ENCODE measurements at places on chromosomes 7 and 10.

DNA sequence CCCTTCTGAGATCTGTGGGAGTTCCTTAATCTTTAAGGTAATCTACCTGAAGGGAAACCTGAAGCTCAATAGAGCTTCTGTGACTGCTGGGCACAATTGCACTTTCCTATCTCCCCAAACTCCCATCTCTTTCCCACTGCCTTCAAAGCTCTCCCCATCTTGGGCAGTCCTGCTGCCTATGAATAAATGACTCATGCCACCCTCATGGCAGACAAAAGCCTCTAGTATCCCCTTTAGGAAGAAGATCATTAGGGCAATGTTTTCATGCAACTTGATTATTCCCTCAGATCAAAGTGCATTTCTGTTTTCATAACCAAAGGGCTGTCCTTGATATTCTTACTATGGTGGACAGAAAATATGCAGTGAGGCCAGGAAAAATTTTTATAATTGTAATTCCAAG, 704.9 kb upstream of the LRRN3 start:
- no peak for DNase-seq

DNA sequence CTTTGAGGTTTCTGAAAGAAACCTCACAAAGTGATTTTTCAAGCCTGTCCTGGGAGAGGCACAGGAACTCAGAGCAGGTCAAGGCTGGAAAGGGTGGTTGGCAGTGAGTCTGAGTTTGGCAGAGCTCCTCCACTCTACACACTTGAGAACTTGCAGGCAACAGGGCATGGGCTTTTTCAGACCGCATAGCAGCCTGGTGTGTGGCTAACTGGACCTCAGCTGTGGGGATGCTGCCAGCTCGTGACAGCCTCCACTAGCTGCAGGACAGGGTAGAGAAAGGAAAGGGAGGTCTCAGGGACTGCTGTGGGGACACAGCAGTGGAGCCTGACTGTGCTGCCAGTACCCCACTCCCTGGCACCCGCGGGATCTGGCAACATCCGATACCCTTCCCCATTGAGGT, 2.6 kb downstream of the CDHR1 start:
- DNase-seq, result no peak

DNA sequence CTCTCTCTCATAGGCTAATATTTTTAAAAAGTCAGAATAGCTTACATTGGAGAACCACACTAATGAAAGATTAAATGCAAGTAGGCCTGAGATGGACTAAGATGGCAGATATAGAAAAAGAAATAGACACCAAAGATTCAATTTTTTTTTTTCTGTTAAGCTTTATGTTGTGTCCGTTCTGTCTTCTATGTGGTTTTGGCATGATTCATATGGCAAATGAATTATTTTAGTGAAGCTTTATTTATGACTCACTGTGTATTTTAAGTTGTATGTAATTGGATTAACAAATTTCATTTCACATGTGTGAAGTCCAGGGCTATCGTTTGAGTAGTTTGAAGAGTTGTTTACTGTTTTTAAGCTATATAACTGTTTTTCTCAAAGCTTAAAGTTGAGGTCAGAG, 214.8 kb downstream of the CAMK1D start:
- DNase-seq, result no peak

DNA sequence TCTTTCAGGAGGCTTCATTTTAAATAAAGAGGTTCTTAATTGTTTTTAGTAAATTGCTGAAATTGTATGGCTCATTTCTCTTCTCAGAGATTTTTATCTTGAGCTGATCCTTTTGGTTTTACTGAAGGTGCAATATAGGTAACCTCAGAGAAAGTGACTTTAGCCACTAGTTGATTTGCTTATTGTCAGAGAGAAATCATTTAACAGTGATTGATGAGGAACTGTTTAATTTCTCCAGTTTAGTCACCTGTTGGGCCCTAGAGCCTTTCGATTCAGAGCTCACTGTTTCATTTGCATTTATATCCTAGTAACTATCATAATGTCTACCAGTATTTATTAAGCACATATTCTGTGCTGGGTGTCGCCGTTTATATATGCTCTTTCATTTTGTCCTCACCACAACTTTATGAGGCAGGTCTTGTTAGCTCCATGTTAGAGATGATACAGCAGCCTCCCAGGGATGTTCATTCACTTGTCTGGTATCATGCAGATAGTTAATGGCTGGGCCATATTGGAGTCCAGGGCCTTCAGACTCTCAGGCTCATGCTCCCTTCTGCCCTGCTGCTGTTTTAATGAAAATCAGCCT, 42.1 kb downstream of the KAT6B start:
- no peak for DNase-seq

DNA sequence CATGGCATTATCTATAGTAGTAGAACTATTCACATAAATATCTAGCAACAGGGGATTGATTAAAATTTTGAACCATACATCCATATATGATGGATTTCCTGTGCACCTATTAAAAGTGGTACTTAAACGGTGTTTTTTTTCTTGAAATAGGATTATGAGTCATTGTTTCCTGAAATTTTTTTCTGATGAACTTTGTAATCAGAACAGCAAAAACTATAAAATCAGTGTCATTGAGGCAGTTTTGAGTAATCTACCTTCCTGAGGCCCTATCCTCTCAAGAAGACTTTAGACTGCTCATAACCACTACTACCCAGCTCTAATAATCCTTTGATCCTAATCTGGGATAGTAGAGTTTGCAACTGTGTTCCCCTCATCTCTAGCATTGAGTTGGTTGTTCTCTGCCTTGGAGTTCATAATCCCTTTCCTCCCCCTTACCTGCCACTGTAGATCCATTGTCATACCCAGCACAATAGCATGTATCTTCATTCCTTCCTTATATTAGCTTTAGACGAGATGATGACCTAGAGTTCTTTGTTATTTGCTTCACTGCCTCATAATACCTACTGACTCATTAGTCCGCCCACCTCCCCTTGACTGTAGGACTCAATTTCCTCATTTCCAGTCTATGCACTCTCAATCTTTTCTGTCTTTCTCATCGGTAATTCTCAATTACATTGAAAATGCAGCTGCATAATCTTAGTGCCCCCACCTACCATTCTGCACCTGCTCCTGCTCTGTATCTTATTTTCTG, 133.4 kb downstream of the LRRC4 start:
- peak; percentile 4 for DNase-seq

DNA sequence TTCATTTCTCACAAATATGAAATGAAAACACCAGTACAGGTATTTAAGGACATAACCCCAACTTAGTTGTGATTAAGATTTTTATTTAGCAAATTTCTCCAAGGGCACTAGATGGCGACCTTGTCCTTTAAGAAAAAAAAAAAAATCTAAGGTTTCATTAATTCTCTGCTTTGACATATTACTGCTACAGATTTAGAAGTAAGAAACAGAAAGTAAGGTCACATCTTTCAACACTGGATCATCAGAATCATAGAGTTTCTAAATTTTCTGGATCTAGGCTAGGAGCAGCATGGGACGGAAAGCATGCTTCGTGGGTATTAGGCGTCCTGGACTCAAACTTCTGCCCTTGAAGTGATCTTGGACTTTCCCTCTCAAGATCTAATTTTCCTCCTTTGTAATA, 85.5 kb upstream of the PRKG1 start:
- DNase-seq, result no peak

DNA sequence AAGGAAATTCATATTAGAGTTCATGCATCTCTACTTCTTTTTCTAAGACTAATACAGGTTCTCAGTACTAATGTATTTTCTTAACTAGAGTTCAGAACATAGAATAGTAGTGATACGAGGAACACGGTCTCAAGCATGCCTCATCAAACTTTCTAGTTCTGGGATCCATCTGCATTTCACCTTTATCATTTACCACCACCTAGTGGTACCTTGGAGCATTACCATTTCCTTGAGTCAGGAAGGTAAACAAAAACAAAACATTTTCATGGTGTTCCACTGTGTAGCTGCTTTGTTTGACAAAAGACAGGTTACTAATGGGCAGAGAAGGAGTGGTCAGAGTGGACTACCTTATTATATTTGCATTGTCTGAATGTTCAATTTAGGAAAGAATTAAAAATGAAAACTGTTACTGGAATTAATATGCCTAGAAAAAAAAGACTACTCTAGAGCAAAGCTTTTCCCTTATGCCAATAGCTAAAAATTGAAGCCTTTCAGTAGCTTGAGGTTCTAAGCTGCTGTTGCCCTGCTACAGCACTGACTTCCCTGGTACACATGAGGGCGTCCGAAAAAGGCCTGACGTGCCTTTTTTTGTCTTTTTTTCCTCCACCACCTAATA, 44.5 kb downstream of the STARD3NL start:
- no peak for DNase-seq

DNA sequence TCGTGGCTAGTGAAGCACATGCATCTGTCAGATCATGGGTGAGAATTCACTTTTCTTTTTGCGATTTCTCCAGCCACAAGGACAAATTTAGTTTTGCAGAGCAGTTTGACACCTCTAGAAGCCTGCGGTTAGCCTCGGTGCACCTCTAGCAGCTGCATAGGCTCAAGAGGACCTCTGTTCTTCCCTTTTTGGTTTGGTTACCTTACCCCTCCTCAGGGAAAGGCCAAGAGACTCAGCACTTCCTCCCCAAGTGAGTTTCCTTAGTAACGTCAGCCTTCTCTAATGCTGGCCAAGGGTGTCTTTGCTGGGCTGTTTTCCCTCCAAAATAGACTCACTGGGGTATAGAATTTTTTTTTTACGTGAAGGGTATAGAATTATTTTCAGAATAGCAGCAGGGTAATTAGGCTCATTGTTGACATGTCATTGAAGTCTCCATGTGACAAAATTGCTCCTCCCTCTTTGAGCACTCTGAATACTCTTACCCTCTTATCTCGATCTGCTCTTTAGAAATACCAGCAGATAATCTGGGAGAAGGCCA, 97.8 kb downstream of the AUTS2 start:
- no peak for DNase-seq

DNA sequence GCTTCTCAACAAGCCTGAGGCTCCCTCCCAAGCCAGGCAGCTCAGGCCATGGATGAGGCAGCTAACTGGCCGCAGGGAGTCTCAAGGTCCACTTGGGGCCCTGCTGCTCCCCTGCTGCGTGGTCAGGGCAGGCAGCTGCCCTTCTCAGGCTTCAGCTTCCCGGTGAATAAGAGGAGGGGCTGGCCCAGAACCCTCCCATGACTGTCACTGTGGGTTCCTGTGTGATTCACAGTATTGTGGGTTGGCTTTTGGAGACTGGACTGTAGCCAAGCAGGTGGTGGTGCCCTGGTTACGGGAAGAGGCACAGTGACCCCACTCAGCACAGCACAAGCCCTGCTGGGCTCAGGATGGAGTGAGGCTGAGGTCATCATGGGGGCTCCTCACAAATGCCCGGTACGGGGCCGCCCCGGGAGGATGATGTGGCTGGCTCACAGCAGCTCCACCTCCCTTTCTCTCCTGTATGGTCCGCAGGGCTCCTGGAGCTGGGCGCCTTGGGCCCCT, 189.8 kb downstream of the HECW1 start:
- DNase-seq, result peak; percentile 14

DNA sequence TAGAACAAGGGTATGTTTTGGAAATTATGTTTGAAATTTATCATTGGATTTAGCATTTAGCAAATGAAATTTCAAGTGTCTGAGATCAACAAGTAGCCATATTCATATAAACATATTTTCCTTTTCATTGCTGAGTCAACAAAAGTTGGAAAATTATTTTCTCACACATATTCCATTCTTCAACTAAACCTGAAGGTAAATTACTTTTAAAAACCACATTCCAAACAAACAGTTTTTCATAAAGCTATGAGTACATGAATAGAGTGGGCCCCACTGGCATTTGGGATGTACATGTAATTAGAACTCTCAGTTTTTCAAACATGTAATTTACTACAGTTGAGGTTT, 178.3 kb upstream of the MKLN1 start:
- no peak for DNase-seq

GRCh38 chr7:95056901-95057300, 149.5 kb downstream of the PPP1R9A start:
- DNase-seq, result no peak

- no peak for DNase-seq
Observed at GRCh38 chr7:139585042-139585441, 61.6 kb downstream of the CLEC2L start.

- no peak for DNase-seq
Observed at GRCh38 chr7:38703093-38703492, 71.9 kb upstream of the AMPH start.

GRCh38 chr10:124028700-124029480, 64.5 kb downstream of the CHST15 start:
- no peak for DNase-seq

GRCh38 chr10:100858747-100859483, 53.8 kb upstream of the SLF2 start:
- DNase-seq, result no peak

GRCh38 chr10:132350391-132350790, 18.4 kb downstream of the LRRC27 start:
- DNase-seq, result no peak

DNA sequence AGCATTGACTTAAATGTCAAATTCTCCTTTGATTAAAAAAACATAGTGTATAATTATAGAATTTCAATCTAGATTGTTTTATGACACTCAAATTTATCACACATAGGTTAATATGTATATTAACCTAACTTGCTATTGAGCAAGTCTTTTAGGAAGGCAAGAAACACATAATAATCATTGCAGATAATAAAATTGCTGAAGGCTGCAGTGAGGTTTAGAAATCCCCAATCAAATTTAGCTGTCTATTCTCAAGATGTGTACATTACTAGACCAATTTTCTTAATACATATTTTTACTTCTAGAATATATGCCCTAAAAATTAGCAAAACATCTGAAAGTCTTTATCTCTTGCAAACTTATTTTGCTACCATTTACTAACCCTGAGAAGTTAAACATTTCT, 34.9 kb upstream of the SEMA3D start:
- DNase-seq, result no peak

GRCh38 chr7:124722292-124722691, 43.3 kb downstream of the GPR37 start:
- no peak for DNase-seq

DNA sequence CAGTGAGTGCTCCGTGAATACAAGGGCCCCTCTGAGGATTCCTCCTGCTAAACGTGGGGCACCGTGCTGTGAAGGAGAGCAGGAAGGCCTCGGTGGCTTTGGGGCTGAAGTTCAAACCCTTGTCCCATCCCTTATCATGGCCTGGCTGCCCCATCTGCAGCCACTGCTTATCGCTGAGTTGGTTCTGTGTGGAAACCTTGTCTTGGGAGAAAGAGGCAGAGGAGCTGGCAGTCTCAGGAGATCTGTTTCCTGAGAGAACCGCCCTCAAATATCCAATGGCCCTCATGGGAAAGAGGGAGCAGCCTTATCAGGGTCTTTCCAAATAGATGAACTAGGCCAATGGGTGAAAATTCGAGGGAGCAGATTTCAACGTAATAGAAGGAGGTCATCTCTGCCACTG, 52.0 kb upstream of the NRF1 start:
- no peak for DNase-seq

GRCh38 chr10:101373063-101373462, 19.1 kb downstream of the BTRC start:
- DNase-seq, result no peak

Measured in stimulated activated CD4-positive, alpha-beta T cell treated with anti-CD3 and anti-CD28 coated beads, Interleukin-12 subunit alpha, Interleukin-12 subunit beta, amount 100 ng/mL, for 24 hours (primary cell).